ENCODE measurements at places on chromosomes 7 and 10.

GRCh38 chr7:151581741-151582140 lies 62.0 kb upstream of the RHEB start:
- DNase-seq, result no peak

GRCh38 chr7:601595-602340 lies 82.1 kb upstream of the PDGFA start:
- DNase-seq, result no peak

- DNase-seq, result no peak
Measured at GRCh38 chr10:26698909-26699308, 1.4 kb downstream of the PDSS1 start.

GRCh38 chr10:94315024-94315451 lies 47.7 kb downstream of the NOC3L start:
- peak; percentile 76 for DNase-seq

DNA sequence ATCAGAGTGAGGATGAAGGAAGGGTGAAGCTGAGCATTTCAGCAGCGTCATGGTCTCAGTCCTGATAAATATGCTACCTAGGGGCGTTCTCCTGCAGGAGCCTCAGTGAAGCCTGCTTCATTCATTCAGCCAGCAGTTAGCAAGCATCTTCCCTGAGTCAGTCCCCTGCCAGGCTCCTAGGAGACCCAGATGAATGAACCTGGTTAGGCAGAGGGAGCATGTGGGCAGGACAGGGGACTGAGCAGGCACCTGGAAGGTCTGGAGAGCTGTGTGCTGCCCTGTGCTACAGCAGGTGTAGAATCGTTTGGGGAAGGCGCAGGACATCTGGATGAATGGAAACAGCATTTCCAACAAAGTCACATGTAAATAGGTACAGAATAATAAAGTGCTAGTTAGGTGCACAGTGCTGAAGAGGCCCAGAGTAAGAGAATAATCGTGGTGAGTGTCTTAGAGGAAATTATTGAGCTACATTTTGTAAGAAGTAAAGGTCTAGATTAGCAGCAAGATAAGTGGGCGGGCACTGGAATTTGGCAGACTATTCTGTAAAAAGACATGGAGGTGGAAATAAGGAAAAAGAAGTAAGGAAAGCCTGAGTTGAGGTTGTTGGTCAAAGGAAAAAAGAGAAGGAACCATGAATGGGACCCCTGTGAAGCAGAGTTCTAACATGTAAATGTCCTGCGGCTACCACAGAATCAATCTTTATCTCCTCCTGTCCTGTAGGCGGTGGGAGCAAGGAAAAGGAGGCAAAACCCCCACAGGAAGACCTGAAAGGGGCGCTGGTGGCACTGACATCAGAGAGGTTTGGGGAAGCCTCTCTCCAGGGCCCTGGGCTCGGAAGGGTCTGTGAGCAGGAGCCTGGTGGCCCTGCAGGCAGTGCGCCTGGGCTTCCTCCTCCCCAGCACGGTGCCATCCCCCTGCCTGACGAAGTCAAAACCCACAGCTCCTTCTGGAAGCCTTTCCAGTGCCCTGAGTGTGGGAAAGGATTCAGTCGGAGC lies 12.0 kb downstream of the ZSCAN25 start:
- no peak for DNase-seq

- DNase-seq, result no peak
Measured at GRCh38 chr7:968205-969105, 6.9 kb downstream of the COX19 start.

DNA sequence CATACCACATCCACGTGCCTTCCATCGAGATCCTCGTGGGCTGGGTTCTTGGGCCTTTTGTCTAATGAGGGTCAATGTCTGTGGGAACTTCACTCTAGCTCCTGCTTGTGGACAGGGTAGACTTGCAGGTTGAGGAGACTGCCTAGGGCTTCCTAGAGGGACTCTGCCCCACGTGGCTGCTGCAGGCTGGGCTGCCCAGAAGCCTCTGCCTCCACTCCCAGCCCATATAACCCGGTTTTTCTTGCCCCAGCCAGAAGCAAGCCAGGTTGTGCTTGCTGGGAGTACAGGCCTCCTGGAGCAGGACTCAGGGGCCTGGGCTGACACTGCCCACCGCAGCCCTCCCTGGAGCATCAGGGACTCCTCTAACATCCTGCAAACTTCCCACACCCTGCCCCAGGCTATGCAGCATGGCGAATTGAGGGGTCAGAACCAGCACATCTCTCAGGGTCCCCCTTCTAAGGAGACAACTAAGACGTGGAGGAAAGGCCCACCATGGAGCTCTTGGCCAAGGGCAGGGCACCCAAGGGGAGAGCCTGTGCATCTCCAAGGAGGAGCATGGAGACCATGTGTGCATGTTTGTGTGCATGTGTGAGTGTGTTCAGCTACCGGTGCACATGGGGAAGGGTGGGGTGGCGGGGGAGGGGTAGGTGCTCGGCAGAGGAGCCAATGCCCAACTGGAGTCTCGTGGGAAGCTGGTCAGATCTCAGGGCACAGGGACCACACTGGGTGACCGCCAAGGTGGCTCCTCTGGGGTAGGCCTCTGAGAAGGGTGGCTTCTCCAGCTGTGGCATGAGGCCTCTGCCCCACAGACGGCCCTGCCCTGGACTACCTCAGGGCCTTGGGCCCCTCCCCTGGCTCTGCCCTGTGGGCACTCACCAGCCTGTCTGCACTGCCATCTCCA lies 62.6 kb downstream of the RASGEF1A start:
- no peak for DNase-seq

DNA sequence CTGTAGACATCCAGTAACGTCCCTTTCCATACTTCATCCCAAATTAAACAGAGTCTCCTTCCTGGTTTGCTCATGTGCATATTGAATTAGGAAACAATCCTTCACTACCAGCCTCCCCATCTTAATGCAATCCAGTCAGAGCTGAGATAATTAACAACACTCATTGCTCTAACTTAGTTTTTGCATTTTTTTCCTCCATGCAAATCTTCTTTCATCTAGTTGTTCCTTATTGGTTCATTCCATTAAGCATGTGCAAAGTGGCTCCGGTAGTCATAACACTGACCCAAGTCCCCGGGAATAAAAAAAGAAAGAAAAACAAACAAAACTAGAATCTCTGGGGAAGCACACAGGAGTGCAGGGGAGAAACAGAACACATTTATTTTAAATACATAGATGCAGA lies 1176.1 kb downstream of the GATA3 start:
- DNase-seq, result peak; percentile 11

DNA sequence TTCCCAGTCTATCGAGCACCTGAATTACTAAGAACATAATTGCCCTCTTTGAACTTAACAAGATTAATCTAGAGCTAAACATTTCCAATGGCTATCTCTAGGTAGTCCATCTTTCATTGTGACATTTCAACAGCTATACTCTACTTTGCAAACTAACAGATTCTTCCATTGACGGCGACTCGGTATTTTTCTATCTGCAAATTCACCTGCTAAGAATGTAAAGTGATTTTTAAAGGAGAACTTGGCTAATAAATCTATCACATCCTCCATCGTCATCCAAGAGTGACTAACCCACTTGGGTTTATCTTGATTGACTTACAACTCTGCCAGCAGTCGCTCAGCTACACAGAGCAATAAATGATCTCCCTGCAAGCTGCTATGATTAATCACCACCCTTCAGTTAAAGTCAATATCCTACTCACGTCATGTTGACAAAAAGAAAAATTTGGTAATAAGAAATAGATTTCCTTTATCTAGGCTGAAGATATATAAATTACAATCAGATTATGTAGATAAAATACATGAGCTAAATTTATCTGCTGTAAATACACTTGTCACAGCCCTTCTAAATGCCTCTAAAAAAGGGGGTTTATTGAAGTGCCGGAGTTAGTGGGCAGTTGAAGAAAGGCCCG lies 99.5 kb downstream of the SFMBT2 start:
- no peak for DNase-seq

DNA sequence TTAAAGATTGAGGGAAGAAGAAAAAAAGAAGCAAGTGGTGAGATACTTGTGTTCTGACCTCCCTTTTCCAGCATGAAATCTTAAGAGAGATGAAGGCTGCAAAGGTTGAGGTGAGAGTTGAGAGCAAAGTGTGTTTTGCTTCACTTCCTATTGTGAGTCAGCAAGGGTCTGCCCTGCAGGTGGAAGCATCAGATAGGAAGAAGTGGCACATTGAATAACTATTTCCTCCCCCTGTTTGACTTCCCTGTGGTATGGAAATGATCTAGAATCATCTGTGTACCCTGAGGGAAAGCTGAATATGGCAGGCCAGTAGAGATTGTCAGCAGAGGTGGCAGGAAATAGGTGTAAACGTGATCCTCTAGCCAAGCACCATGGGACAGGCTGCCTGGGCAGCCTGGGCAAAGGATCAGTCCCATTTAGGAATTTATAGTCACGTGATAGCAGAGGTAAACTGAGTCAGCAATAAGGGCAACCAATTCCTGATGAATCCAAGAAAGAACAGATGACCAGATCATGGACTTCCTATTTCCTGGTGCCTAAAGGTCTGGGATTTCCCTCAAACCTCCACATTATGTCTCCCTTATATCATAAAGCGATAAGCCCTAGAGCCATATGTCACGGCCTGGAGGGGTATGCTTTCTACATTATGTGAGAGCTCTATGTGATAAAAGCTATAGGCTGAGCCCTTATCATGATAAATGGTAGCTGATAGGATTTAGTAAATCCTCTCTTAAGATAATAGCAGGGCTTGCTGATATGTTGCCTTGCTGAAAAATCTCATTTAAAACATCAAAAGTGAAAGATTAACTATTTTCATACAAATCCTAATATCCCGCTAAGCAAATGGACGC lies 287.0 kb downstream of the MDFIC start:
- DNase-seq, result no peak

DNA sequence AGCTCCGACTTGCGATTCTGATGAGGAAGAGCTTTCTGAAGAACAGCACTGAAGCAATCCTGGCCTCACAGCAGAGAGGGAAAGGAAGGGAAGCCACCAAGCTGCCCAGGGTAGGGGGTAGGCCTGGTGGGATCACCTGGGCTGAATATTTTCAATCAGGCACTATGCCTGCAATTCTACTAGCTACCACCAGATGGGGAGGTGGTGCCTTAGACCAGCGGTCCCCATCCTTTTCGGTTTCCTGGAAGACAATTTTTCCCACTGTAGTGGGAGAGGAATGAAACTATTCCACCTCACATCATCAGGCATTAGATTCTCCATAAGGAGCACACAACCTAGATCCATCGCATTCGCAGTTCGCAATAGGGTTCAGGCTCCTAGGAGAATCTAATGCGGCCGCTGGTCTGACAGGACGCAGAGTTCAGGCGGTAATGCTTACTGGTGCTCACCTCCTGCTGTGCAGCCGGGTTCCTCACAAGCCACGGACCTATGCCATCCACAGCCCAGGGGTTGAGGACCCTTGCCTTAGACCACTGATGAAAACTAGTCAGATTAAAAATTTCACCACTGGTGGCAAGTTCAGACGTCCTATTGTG lies 2.7 kb downstream of the LRRC20 start:
- DNase-seq, result no peak

DNA sequence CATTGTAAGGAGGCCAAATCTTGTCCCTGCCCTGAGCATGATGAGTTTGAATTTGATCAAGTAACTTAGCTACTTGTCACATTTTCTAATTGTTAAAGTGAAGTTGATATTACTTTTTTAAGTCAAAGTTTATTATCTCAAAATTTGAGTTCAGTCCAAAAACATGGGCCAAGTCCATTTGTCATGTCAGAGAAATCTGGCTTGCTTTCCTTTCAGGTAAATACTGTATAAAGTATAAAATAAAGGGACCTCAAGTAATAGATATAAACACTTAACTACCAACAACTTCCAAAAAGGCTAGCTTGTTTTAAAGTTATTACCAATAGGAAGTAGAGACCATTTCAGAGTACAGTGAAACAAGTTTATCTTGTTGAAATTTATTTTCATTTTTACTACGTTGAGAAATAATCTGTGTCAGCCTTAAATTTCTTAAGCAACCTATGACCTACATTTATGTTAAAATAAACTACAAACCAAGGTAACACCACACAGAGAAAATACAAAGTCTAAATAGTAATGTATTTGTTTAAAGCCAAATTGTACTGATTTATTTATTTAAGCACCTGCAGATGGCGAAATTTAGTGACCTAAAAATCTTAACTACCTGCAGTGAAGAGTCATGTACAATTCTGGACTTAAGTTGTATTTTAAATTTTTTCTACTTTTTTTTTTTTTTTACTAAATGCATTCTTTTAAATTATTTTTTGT lies 36.5 kb downstream of the FHIP2A start:
- DNase-seq, result no peak

DNA sequence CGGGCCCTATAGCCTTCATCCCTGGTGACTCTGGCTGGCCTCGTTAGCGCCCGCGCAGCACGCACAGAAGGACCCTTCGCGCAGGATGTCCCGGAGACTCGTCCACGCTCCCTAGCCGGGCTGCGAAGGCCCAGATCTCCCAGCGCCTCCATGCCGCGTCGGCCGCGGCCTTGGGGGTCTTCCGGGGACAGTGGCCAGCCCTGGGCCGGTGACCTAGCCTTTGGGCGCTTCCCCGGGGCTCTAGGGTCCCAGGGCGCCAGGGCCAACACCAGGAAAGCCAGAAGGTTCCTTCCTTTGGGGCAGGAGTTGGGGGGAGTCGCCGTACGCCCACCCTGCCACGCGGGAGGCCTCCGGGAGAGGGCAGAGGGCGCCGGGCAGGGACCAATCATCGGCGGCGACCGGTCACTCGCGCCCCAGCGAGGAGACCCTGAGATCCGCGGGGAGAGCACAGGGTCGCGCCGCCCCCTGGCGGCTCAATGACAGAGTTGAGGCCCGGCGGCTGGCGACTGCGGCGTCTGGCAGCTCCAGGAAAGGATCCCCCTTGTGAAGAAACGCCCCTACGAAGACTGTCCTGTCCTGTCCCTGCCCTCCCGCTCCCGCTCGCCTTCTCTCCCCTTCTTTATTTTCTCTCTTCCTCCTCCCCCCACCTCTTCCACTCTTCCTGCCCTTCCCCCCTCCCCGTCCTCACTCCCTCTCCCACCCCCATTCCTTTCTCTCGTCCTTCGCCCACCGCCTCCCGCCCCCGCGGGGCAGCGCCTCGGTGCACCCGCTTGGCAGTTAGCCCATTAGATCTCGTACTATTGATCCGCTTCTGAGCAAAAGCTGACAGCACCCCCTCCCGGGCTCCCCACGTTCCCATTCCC lies 62.3 kb upstream of the LBX1 start:
- DNase-seq, result peak; percentile 39

DNA sequence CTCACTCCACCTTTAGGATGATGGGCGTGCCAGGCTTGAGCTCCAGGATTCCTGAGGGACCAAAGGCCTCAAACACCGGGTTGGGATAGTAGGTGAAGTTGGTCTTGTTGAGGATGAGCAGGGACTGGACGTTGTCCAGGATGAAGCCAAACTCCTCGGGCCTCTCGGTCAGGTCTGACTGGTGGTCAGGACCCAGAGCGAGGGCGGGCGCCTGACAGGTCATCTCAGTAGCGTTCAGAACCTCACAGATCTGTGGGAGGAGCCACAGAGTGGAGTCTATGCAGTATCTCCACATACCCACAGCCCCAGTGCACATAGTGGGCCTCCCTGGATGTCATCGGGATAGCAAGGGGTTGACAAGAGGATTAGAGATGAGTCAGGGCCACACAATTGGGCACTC lies 394.9 kb downstream of the PLXNA4 start:
- DNase-seq, result no peak

DNA sequence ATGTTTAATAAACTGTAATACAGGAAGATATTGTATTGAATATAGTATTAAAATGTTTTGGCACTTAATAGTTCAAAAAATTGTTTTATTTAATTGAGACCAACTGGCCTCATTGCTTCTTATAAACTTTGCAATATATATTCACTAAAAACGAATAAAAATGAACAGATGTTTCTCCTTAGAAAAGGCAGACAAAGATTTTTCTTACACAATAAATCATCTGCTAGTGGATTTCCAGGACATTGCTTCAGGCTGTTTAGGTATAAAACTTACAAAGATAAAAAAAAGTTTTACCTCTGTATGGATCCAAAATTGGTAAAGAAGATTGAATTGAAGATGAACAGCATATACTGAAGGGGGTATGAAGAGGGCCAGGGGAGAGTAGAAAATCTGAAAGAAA lies 143.6 kb downstream of the AGMO start:
- no peak for DNase-seq
